ENCODE measurements at places on chromosomes 12 and 14. TPM values are rescaled to one million over a fixed set of nuclear protein-coding genes. Genes with fewer than 3 reads are reported as not detected.

The TEX52 gene
- not detected for total RNA-seq

The TSHR gene
- total RNA-seq: not detected

The MORN3 gene
- total RNA-seq: 0.06 TPM

DNA sequence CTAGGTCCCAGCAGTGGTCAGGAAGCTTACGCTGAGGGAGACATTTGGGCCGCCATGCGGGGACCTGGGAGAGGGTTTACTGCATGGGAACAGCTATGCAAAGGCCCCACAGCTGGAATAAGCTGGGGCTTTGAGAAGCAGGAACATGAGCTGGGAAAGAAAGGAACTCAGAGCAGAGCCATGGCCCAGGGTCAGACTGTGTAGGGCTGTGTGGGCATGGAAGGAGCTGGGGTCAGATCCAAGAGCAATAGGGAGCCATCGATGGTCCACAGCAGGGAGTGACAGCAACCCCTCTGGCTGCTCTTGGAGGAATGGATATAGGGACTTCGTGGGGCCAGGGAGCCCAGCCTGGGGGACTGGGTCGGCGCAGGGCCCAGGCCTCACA, 151.6 kb downstream of the ADGRD1 start:
- no peak for DNase-seq

- DNase-seq: peak; percentile 5
These were observed 114.6 kb downstream of the PPFIA2 start for GRCh38 chr12:81644503-81644902.

DNA sequence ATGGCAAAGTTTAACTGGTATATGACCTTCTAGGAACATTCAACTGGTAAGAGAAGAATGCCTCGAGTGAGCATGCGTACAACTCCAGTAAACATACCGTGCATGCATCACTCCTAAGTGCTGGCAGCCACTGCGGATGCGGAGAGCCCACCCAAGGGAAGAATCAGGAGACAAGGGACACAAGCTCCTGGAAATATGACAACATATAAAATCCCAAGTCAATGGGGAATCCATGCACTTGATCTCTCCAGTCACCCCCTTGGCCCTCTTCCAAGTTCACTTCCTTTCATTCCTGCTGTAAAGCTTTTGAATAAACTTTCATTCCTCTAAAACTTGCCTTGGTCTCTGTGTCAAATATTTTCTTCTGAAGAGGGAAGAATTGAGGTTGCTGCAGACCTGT, 168.7 kb upstream of the TMCC3 start:
- no peak for DNase-seq

- DNase-seq: no peak
These were observed 426.7 kb upstream of the DCN start for GRCh38 chr12:91609283-91609682.

GRCh38 chr12:12396694-12397093, 39.8 kb downstream of the BORCS5 start:
- no peak for DNase-seq

GRCh38 chr12:91185421-91185820, 2.8 kb upstream of the DCN start:
- DNase-seq: no peak

DNA sequence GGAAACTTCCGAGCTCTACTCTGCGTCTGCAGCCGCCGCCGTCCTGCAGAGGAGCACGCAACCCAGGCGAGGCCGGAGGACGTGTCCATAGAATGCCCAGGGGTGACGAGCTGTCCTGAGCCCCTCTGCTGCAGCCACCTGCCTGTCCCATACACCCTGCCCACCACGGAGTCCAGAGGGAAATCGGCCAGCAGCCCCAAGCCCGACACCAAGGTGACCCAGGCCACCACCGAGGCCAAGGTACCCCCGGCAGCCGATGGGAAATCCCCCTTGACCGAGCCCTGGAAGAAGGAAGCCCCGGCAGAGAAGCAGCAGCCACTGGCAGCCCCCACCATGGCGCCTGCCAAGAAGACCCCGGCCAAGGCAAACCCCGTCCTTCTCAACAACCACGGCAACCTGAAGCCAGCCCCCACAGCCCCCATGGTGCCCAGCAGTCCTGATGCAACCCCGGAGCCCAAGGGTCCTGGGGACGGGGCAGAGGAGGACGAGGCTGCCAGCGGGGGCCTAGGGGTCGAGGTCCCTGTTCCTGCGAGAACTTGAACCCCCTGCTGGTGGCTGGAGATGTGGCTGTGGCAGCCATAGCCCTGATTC, 128.7 kb upstream of the C14orf180 start:
- DNase-seq: no peak

GRCh38 chr12:54654926-54655325, 6.8 kb upstream of the DCD start:
- no peak for DNase-seq

DNA sequence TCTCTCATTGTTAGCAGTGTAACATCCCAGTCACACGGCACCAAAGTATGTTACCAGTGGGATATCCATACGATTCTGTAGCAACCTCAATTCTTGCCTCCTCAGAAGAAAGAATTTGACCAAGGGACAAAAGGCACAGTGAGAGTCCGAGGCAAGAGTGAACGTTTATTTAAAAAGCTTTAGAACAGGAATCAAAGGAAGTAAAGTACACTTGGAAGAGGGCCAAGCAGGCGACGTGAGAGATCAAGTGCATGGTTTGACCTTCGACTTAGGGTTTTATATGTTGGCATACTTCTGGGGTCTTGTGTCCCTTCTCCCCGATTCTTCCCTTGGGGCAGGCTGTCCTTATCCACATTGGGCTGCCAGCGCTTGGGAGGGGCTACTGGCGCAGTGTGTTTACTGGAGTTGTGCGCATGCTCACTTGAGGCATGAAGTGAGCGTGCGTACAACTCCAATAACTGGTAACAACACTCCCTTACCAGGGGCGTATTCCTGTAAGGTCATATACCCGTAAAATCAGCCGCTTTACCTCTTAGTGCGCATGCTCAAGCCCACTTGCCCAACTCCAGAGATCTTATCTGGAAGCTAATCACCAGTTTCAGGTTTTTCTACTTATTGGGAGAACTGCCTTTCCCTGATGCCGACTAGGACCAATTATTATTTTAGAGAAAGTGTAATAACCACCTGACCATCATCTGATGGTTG, 71.7 kb downstream of the FAR2 start:
- DNase-seq: no peak

GRCh38 chr12:20105943-20106342, 262.4 kb upstream of the PDE3A start:
- DNase-seq: no peak

DNA sequence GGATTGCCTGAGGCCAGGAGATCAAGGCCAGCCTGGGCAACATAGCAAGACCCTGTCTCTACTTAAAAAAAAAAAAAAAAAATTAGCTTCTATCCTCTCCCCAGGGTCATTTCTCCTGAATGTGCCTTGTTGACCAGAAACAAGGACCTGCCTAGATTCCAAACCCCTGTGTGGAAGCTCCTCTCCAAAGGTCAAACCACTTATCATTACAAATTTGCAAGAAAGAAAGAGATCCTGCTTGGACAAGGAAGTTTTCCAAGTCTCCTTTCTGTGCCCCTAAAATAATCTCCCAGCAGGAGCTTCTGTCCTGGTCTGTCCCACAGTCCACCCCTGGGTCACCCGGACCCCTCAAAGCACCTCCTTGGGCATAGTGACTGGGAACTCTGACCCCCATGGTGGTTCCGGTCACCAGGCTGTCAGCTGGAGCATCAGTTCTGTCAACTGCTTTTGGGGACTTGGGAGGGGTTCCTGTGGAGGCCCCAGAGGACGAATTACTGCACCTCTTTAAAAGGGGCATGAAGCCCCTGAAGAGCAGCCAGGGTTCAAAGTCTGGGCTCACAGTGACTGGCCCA, 38.4 kb downstream of the ACTN1 start:
- DNase-seq: no peak

DNA sequence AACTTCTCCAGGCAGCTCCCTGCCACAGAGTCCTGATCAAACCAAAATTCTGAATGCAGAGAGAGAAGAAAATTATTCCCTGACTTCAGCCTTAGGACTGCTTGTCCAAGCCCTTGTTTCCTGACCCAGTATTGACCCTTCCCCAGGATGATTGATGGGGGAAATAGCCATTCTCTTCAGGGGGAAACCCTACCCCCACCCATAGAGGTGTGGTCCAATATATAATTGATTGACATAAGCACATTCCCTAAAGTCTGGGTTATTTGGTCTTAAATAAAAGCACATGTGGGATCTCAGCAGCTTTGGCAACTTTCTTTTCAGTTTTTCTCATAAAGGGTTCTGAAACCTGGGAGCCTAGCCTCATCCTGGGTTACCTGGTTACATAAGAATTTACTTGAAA, 201.2 kb upstream of the DDHD1 start:
- DNase-seq: no peak

- DNase-seq: peak; percentile 59
These were observed 83.3 kb downstream of the PLEKHG7 start for GRCh38 chr12:92786045-92786444.

DNA sequence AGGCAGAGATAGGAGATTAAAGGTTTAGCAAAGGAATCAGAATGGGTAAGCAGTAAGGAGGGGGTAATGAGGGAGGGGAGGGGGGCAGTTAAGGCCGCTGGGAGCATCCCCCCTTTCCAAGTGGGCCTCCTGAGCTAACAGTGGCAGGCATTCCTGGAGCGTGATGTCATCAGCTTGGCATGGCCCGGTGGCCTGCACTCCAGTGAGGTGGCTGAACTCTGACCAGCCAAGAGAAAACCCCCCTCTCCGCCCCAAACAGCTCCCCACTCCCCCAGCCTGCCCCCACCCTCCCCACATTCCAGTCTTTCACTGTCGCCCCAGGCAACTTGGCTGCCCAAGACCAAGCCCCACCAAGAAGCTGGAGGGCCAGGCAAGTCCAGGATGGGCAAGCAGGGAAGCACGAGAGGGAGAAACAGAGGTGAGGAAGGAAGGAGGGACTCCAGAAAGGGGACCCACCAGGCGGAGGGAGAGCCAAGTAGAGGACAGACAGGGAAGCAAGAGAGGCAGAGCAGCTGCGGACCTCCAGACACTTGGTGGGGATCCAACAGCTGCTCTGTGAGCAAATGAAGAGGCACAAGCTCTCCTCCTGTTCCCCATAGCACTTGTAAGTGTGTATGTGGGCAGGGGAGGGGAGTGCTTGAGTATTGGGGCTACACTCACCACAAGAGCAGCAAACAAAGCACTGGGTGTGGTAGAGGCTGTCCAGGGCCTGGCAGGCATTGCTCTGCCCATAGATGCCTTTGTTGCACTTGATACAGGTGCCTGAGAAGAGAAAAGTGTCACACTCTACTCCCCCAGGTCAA, 4.5 kb downstream of the AJUBA start:
- peak; percentile 94 for DNase-seq

GRCh38 chr12:88914967-88915366, 334.7 kb upstream of the KITLG start:
- no peak for DNase-seq

DNA sequence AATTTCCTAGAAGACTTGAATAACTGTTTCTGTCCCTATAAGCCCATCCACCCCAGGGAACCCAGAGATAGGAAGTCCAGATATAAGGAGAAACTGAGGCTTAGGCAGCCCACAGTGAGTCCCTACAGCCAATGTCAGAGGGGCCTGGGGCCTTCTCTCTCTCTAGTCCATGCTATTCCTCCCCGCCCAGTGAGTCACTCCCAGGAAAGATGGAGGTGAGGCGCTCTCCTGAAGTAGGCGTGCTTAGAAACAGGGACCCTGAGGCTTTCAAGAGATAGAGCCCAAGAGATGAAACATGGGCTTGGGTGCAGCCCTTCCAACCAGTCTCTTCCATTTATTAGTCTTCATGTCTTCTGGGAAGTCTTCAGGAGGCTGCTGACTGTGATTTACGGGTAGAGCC, 2.3 kb upstream of the SMUG1 start:
- no peak for DNase-seq

DNA sequence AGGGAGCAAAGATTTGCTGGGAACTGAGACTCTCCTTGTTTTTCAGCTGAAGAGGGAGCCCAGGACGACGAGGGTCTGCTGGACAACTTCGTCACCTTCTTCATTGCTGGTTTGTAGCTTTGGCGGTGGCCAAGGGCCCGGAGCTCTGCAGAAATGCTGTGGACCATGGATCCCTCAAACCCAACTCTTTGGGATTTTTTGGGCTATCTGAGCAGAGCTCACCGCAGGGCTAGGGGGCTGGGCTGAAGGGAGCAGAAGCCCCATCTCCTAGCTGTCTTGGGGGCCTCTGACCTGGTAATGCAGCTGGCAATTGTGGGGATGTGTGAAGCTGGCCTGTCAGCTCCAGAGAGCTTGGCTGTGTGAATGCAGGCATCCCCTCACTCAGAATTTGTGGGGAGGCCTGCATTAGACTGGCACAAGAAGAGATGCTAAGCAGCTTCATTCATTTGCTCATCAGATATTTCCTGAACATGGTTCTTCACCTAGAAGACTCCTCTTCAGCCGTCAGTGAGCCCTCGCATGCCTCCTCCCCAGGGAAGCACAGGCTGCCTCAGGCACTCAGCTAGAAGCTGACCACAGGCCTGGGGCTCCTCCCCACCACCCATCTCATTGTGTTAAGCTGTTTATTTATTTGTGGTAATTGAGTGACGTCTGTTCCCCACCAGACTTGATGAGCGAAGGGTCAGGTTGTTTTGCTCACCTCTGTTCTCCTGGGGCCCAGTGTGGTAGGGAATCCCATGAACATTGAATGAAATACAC, 32.2 kb downstream of the CYP46A1 start:
- no peak for DNase-seq

- DNase-seq: no peak
These were observed 323.3 kb upstream of the E2F7 start for GRCh38 chr12:77388445-77389265.

DNA sequence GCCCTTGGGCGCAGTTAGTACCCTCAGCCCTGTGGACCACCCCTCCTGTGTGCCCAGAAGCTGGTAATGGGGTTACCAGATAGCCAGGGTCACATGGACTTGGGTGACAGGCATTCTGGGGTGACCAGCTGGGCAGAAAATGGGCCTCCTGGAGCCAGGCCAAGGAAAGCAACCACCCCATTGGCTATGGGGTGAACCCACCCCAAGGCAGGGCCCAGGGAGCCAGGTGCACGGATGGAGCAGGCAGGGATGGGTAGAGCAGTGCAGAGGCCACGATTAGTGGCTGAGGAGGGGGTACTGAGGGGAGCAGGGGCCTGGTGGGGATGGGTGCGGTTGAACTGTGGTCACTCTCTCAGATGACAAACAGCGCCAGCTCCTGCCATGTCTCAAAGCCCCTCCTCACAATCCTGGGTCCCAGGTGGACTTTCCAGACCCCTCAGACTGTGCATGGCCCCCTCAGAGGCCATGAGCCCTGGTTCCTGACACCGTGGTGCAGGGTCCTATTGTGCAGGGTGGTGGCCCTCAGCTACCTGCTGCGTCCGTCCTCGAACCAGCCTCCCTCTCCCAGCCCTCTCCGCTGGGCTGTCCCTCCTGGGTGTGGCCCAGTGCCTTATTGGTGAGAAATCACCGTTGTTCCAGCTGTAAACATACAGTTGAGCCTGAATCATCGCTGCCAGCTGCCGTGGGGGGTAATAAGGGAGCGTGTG, 23.4 kb upstream of the BEGAIN start:
- DNase-seq: peak; percentile 42
